COR-L47 (cell line): ENCODE measurements at places on chromosomes 16 and 17.

GRCh38 chr17:13939222-13939621, 130.1 kb upstream of the COX10 start:
- DNase-seq: no peak

- DNase-seq: no peak
Observed at GRCh38 chr16:4852221-4852872, 5.1 kb downstream of the UBN1 start.

DNA sequence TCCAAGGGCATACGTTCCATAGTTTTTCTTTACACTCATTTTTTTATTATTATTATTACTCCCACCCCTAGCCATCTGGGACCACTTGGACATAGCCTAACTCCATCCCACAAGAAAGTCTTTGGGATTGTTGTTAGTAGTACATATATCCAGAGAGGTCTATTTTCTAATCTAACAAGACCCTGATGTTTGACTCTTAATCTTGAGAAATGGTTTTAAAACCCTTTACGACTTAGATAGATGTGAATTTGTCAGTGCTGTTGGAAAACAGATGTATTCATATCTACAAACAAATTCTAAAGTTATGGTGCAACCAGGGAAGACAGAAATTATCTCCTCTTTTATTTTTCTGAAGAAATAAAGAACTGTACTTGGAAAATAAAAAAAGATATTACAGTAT, 197.8 kb downstream of the CDH11 start:
- DNase-seq: no peak

GRCh38 chr17:6677946-6678345, 26.4 kb downstream of the C17orf100 start:
- DNase-seq: no peak

DNA sequence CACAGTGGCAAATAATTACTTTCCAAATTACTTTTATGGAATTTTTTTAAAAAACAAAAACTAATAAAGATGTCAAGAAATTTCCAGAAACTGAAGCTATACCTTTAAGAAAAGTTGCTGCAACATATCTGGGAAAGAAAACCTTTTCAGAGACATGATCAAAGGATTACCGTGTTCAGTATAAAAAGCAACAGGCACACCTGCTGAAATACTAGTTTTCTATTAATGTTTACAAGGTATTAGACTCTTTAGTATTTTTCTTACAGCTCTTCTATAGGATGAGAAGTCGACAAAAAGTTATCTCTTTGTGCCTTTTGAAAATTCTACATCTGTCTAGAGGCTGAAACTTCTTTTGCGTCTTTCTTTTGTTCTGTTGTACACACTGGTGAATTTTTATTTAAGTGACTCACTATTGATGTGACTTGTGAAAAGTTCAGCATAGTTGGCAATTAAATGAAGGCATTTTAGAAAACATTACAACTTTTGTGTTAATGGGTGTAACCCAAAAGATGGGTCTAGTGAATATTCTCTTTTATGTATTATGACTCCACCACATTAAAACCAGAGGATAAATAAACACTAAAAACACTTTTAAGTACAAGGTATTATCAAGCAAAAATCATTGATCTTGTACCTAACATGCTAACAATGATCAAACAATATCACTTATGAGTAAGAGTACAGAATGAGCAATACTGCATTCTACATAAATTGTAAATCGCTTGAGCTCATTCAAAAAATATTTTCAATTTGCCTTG, 23.8 kb downstream of the NACA2 start:
- no peak for DNase-seq

DNA sequence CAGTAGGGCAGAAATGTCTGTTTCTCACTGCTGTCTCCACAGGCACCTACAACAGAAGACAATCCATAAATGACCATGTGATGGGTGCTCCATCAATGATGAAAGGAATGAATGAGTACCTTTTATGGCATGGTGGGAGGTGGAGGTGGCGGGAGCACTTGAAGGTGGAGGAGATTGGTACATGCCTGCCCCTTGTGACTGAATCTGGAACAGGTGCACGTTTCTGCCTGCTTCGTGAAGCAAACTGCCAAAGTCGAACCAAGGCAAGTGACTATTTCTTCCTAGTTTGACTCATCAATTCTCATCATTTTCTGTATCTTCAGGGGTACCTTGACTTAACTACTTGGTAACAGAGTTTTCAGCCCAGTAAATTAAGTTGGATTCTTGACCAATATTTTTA, 25.4 kb downstream of the CDRT15 start:
- DNase-seq: no peak

DNA sequence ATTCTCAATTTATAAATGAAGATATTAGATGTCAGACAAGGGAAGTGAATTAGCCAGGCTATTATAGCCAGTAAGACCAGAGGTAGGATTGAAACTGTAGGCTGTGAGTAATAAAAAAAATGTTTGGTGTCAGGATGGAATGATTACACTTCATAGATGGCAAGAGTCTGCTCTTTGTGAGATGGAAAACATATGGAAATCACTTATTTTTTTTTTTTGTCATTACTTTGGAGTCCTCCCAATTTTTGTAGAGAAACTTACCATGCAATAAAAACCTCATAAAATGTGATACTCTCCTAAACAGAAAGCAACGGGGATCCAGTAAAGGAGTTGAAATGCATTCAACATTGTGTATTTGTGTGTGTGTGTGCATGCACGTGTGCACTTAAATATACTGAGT, 532.7 kb upstream of the CDH8 start:
- no peak for DNase-seq
